Activated CD4-positive, alpha-beta T cell treated with anti-CD3 and anti-CD28 coated beads for 24 hours (primary cell): ENCODE measurements at places on chromosomes 3 and 15.
A peak's percentile ranks its signal among the peaks of the same experiment; 100 is the strongest.

GRCh38 chr3:157374933-157375332 lies 61.7 kb upstream of the PTX3 start:
- DNase-seq, result no peak

DNA sequence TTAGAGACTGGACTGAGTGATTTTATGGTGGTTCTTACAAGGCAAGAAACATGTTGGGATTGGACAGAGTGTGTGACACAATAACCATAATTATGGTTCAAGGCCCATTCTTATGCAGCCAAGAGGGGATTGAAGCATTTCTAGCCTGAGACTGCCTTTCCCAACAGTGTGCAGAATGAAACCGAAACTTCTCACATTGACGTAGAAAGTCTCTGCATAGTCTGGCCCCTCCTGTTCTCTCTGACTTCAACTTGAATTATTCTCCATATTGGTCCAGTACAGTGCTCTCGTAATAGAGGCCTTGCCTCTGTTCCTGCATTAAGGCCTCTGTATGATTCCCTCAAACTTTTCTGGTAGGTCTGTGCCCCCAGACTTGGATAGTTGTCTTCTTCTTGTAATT lies 138.3 kb downstream of the DIPK2A start:
- no peak for DNase-seq

DNA sequence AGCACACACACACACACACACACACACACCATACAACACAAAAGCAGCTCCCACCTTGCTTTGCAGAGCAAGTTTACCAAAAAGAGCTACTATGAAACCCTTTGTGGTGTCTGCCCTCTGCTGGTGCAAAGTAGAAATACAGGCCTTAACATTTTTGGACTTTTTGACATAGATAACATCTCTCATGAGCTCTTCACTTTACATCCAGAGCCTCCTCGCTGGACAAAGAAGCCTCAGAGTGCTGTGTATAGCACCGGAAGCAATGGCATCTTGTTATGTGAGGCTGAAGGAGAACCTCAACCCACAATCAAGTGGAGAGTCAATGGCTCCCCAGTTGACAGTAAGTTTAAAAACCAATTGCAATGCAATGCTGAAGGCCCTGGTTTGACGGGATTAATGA lies 157.9 kb downstream of the CHL1 start:
- no peak for DNase-seq

GRCh38 chr3:45931496-45931895 lies 11.8 kb upstream of the CXCR6 start:
- no peak for DNase-seq

- no peak for DNase-seq
Measured at GRCh38 chr3:61117045-61117898, 134.0 kb downstream of the FHIT start.

- no peak for DNase-seq
Measured at GRCh38 chr3:65915477-65915876, 123.2 kb downstream of the MAGI1 start.

DNA sequence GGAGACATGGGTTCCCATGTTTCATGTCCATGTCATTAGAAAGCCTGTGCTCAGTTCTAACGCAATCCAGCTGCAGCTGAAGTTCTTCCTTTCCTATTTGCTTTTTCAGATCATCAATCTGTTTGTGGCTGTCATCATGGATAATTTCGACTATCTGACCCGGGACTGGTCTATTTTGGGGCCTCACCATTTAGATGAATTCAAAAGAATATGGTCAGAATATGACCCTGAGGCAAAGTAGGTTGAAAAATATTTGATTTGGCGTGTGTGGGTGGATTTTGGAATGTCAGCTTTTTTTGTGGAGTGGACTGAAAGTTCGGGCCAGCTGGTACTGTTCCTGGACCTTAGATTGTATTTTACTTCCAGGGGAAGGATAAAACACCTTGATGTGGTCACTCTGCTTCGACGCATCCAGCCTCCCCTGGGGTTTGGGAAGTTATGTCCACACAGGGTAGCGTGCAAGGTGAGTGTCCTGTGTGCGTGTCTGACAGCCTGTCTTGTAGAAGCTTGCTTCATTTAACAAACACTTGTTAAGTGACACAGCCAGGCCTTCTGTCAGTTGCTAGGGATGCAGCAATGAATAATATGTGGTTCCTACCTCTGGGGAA lies 69.6 kb downstream of the CHDH start:
- DNase-seq, result no peak

- DNase-seq, result no peak
Measured at GRCh38 chr3:125035217-125035616, 20.6 kb downstream of the HEG1 start.

GRCh38 chr3:142588703-142589102 lies 7.5 kb upstream of the PLS1 start:
- no peak for DNase-seq

GRCh38 chr3:173096140-173096539 lies 44.9 kb downstream of the SPATA16 start:
- no peak for DNase-seq

GRCh38 chr15:77637851-77638692 lies 5.4 kb upstream of the LINGO1 start:
- no peak for DNase-seq

DNA sequence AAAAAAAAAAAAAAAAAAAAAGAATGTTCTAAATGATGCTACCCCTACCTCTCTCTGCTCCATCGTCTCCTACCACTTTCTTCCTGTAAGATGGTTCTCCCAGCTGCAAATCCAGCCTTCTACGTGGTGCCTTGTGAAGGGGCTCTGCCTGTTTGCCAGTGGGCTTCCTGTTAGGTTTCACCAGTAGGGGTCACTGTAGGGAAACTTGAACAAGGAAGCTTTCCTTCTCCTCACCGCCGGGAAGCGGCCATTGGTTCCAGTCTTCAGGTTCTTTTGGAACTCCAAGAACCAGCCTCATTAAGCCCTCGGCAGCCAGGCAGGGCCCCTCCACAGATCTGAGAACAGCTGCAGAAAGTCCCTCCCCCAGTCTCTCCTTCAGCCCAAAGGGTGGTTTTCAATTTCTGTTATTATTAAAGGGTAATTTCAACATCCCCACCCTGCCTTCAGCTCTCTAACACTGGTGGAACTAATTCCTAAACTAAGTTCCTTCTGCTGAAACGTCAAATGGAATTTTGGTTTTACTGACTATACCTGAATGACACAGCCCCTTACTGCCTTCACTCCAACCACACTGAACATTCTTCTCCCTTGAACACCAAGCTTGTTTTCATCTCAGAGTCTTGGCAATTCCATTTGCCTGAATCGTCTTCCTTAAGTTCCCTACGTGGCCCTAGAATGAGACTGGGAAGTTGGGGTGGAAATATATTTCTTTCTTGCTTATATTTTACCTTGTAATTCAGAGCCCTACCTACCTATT lies 13.5 kb downstream of the MCCC1 start:
- no peak for DNase-seq

DNA sequence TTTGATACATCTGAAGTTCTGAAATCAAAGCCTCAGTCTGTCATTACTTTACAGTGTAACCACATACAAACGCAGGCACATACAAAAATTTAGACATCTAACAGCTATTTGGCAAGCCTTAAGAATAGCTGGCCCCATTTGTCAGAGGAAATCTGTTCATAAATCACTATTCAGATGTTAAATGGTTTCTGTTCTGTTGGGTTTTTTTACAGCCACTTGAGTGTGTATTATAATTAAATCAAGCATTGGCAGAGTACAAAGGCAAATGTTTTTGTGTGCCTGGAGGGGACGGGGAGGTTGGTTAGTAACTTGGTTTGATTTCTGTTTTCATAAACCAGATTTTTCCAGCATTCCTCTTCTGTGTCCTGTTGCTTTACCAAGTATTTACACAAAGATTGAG lies 24.1 kb downstream of the PIGB start:
- DNase-seq, result no peak

- DNase-seq, result no peak
Measured at GRCh38 chr3:82100378-82100777, 338.9 kb upstream of the GBE1 start.

- DNase-seq, result no peak
Measured at GRCh38 chr15:52294881-52295420, 653 bp downstream of the MYO5C start.

- no peak for DNase-seq
Measured at GRCh38 chr3:192860454-192860853, 57.2 kb downstream of the MB21D2 start.

- no peak for DNase-seq
Measured at GRCh38 chr15:58235961-58236360, 97.8 kb downstream of the AQP9 start.

DNA sequence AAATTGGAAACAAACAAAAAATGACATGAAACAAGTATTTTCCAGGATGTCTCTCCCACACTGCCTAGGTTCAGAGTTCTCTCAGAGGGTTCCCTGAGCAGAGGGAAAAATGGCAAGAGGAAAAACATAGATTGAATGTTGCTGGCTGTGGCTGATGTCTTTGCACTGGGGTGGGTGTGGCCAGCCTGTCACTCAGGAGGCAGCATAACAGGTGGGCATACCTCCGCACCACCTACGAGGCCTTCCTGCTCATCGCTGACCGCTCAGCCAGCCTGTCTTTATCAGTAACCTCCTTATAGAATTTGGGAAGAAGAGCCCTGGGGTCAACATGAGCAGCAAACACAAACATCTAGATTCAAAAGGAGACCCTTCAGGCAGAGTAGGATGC lies 216.6 kb upstream of the UMPS start:
- no peak for DNase-seq

DNA sequence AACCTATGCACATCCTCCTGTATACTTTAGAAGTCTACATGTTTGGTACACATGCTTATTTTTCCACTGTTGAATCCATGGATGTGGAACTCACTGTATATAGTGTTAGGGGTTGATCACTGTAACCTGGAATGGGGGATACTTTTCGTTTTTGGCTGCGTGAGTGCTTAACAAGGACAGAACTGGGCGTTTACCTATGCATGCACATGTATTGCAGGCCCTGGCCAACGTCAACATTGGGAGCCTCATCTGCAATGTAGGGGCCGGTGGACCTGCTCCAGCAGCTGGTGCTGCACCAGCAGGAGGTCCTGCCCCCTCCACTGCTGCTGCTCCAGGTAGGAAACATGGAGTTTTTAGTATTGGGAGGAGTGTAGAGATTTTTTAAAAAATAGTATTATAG lies 2.3 kb downstream of the RPLP1 start:
- DNase-seq, result no peak

- no peak for DNase-seq
Measured at GRCh38 chr3:71551311-71551919, 32.1 kb downstream of the FOXP1 start.

DNA sequence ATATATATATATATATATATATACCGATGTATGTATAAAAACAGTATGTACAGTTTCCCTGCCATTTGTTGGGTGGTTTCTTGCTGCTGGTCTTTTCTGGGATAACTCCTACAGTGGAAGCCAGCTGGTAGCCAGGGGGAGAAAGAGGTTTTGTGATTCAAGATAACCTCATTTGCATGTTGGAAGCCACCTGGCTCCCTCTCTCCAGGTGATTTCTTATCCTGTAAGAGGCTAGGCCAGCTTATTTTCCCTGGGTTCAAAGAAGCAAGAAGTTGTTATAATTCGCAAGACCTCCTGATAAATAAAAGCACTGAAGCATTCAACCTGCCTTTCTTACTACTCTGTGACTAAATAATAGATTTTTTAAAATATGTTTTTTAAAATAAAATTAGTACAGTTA lies 443.3 kb downstream of the VGLL3 start:
- no peak for DNase-seq

DNA sequence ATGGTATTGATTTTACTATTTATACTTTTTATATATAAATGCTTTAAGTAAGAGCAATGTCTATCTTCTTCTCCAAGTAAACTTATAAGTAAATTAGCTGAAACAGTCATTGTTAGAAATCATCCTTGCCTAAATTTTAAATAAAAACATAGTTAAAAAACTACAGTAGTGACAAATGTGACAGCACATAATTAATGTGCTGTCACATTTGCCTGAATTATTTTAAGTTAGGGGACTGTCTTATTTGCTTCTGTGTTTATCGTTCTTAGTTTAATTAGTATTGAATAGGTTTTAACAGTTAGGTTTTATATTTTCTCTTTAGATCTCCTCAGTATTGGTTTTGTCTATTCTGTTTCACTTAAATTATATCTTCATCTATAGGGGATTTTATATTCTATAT lies 36.1 kb downstream of the SLMAP start:
- DNase-seq, result no peak

DNA sequence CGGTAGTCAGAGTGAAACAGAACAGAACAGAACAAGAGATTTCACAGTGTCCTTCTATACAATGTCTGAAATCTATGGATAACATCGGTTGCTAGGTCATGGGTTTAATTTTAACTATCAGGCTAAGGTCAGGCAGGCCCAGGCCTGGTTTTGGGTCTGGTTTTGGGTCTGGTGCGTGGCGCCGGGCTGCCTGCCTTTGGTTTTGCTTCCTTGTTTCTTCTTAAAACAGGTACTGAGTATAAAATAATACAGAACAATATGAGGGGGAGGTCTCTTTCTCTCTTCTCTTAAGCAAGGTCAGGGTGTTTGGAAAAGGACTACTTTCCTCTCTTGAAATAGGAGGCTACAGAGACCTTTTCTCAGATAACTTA lies 1.4 kb downstream of the AEN start:
- no peak for DNase-seq

DNA sequence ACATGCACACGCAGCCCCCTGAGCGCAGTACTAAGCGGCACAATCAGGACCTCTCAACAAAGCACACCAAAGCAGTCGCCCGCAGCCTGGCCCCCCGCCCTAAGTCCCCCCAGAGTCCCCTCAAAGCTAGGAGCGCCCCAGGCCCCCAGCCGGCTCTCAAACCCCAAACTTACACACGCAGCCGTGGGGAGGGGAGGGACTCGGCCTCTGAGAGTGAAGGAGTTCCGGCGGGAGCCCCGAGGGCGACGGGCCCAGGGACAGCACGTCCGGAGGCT lies 5.5 kb downstream of the GATA2 start:
- DNase-seq, result no peak

DNA sequence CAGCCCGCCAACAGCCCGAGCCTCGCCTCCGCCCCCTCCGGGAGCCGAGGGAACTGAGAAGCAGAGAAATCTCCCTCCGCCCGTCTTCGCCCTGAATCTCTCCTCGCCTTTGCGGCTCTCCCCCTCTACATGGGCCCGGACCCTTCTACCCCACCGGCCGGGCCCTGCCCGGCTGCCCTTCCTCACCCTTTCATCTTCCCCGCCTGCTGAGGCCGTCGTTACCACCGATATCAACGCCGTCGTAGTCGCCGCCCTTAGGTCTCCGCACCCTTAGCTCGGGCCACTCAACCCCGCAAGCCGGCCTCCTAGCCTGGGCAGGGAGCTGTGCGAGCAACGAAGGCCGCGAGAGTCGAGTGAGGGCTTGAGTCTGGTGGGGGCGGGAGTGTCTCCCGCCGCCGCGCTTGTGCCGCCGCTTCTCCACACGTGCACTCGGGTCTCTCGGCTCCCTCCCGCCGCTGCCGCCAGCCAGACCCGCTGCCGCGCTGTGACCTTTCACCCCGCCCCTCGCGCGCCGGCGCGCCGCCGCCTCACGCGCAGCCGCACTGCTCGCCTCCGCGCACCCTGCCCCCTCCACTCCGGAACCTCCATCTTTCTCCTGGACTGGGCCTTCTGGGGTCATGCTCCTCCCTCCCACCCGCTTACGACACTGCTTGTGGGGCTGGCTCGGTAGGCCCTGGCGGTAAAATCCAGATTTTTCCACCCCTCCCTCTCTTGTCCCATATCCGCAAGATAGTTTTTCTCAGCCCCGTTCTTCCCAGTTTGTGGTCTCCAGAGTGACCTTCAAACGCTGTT lies at the start of gene NAA50:
Gene NAA50 (minus strand): TSS at position 494 of the 792 bp plus-strand sequence. CDS start 300 bp downstream, at position 194.
- peak; percentile 93 for DNase-seq
